ENCODE measurements at places on chromosomes 1 and 21. TPM values are rescaled to one million over a fixed set of nuclear protein-coding genes. Genes with fewer than 3 reads are reported as not detected.

The CNKSR1 gene
- 3.2 TPM for total RNA-seq

The TLR5 gene
- 0.49 TPM for total RNA-seq

The DNASE2B gene
- not detected for total RNA-seq

The BATF3 gene
- total RNA-seq = 2.0 TPM

The LRRC38 gene
- under 0.01 TPM for total RNA-seq

The LCE6A gene
- not detected for total RNA-seq

The ENSA gene
- total RNA-seq = 77.2 TPM

The ARTN gene
- 0.49 TPM for total RNA-seq

The SV2A gene
- 72.0 TPM for total RNA-seq

The HIVEP3 gene
- 10.8 TPM for total RNA-seq

The NBPF15 gene
- 26.8 TPM for total RNA-seq

The CD34 gene
- 3.4 TPM for total RNA-seq

The LYSMD1 gene
- total RNA-seq = 13.5 TPM

The NUF2 gene
- total RNA-seq = 4.4 TPM

The TCHH gene
- total RNA-seq = 0.25 TPM

The KCNT2 gene
- 26.6 TPM for total RNA-seq

The GBP7 gene
- total RNA-seq = not detected

The NES gene
- 47.2 TPM for total RNA-seq

The AGMAT gene
- total RNA-seq = 0.25 TPM

The TRPM2 gene
- 2.0 TPM for total RNA-seq

The S100A7 gene
- not detected for total RNA-seq

The ASPM gene
- total RNA-seq = 6.1 TPM

The BSND gene
- total RNA-seq = not detected

The ALG6 gene
- total RNA-seq = 17.9 TPM

The CDK18 gene
- 1.2 TPM for total RNA-seq

The C4BPA gene
- total RNA-seq = not detected

The LCE3D gene
- total RNA-seq = not detected

The KLHL17 gene
- total RNA-seq = 7.1 TPM

The FCRL5 gene
- total RNA-seq = not detected

The XCL1 gene
- not detected for total RNA-seq

The NGF gene
- 0.74 TPM for total RNA-seq

The F13B gene
- total RNA-seq = not detected

The OR10Z1 gene
- not detected for total RNA-seq

The SUSD4 gene
- total RNA-seq = 9.8 TPM

The KRTAP13-2 gene
- total RNA-seq = not detected

The PBXIP1 gene
- 17.2 TPM for total RNA-seq

The SLC16A4 gene
- 3.7 TPM for total RNA-seq

The FAM167B gene
- 0.74 TPM for total RNA-seq

The A3GALT2 gene
- total RNA-seq = not detected

The H3-3A gene
- 292 TPM for total RNA-seq

The KCNE2 gene
- total RNA-seq = 0.25 TPM

The ST6GALNAC3 gene
- total RNA-seq = 11.6 TPM

The CD160 gene
- not detected for total RNA-seq

The DHX9 gene
- total RNA-seq = 205 TPM

The FAM151A gene
- not detected for total RNA-seq

The F5 gene
- under 0.01 TPM for total RNA-seq

The SELL gene
- 0.49 TPM for total RNA-seq

The FCRL6 gene
- total RNA-seq = 0.25 TPM

The EPHB2 gene
- total RNA-seq = 31.0 TPM

The UMODL1 gene
- total RNA-seq = not detected
